ENCODE measurements at places on chromosomes 3 and 15.

DNA sequence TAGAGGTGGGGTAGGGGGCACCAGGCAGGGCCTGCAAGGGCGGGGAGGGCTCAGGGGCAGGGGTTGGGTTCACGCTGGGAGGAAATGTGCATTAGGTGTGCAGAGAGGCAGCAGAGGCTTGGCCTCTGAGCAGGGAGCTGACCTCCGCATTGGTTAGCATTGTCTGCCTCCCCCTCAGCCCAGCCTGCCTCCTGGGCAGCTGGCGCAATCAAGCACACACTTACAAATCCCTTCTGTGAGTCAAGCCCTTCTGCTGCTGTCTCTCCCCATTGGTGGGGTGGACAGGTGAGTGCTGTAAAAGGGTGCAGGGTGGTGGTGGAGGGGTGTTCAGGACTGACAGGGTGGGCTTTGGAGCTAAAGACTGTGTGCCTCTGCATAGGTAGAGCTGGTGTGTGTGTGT is 9.3 kb downstream of the LOXL1 start:
- no peak for DNase-seq

- DNase-seq = no peak
Measured at GRCh38 chr3:127220497-127220896, 27.6 kb downstream of the PRR23E start.

GRCh38 chr3:5787861-5788488 is 600.5 kb downstream of the EDEM1 start:
- no peak for DNase-seq

DNA sequence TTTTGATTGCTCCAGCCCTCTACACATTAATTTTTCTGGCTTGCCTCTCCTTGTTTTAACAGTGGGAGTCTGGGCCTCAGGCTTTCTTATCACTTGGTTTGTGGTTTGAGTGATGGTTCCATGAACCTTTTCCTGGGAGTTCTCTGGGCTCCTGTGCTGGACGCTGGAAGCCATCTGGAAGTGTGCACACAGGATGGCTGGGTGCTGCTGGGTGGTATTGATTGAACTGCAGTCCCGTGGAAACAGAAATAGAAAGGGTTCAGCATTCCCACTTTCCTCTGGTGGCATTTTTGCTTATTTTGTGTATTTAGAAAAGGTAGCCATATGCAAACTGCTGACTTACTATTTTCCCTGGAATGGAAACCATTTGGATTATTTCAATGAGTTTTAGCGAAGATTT is 25.6 kb downstream of the MITF start:
- no peak for DNase-seq

DNA sequence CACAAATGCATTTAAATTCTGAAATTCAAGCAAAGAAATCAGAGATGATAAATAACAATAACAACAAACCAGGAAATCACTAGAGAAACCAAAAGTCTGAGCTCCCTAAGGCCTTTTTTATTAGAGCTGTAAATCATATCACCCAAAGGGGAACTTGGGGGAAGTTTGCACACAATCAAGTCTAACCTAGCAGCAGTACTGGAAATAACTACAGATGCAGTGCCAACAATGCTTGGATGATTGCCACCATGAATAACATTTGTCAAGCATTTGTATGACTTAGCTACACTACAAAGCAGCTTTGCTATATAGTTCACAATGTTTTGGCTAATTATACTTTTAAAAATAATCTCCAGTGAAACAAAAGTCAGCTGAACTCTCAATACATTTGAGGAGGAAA is 27.8 kb downstream of the SHQ1 start:
- DNase-seq = no peak

DNA sequence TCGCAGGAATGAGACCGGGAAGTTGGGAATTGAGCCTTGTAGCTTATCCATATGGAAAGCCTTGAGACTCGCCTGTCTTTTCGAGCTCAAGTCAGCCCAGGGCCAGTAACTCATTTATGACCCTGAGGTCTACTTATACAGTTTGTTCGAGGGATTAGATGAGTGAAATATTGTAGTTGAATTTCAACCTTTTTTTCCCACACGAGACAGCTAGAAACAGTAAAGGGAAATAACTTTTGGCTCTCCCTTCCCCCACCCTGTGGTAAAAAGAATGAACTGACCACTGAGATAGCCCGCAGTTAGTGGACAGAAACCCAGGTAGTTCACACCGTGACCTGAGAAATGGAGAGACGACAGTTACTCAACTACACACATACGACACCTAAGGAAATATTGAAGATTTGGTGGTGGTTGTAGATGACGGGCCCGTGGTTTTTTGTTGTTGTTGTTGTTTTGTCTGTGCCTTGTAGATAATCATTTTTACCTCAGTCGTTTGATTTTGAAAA is 841 bp downstream of the EIF3J start:
- peak; percentile 41 for DNase-seq

DNA sequence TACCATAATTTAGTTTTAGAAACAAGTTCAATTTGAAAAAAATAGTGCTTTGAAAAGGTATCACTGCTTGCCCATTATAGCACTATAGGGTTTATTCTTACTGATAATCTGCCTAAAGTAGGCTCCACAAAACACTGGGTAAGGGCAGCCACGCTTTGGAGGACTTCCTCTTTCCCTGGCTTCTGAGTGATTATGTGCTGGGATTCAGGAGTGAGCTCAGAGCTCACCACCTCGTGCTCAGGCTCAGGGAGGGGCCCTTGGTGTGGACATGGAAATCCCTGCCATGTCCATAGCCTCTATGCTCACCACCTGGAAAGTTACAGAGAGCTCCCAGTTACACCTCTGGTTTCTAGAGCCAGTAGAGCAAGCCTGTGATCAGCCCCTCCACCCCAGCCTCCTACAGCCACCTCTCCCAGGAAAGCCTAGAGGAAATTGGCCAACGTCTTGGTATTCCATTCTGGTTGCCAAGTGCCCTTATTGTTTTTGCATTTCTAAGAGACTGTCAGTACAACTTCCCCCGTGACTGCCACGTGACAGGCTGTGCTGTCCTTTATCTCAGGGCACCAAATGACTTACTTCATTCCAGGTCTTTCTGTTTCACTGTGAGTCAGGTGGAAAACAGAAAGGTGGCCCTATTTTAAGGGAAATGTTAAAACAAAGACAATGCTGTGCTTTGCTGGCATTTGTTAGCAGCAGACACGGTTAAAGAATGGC is 316.0 kb downstream of the RORA start:
- no peak for DNase-seq

DNA sequence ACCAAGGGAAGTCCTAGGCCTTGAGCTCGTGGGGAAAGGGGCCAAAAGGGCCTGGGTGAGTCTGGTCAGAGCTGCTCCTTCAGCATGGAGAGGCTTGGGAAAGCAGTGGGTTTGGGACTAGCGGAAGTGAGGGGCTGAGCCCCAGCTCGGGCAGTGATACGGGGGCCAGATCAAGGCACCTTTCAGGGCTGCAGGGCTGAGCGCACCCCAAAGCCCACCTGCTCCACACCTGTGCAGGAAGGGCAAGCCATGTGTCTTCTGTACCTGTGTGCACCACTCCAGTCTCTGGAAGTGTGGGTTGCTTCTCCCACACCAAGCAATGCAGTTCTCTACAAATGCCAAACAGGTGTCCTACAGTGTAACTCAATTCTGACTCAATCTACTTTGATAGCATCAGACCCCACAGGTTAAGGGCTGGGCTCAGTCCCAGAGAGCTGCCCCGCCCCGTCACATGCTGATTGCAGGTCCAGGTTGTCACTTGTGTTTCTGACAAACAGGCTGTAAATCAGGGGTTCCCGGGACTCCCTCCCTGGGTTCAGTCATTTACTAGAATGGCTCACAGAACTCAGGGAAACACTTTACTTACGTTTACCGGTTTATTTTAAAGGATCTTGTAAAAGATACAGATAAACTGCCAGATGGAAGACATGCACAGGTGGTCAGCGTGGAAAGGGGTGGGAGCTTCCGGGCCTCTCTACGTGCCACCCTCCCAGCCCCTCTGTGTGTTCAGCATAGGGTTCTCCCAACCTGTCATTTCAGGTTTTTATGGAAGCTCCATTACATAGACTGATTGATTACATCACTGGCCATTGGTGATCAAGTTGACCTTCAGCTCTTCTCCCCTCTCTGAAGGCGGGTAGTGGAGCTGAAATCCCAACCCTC is 28.8 kb upstream of the KLF13 start:
- DNase-seq = no peak

DNA sequence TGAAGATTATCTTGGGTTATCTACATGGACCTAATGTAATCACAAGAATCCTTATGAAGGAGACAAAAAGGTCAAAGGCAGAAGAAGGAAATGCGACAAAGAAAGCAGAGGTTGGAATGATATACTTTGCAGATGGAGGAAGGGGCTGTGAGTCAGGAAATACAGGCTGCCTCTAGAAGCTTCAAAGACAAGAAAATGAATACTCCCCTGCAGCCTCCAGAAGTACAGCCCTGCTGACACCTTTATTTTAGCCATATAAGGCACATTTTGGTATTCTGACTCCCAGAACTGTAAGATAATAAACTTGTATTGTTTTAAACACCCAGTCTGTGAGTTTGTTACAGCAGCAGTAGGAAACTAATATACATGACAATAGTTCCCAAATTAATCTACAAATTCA is 58.6 kb downstream of the SIDT1 start:
- DNase-seq = no peak

GRCh38 chr3:133384331-133385027 is 15.4 kb upstream of the BFSP2 start:
- peak; percentile 11 for DNase-seq

DNA sequence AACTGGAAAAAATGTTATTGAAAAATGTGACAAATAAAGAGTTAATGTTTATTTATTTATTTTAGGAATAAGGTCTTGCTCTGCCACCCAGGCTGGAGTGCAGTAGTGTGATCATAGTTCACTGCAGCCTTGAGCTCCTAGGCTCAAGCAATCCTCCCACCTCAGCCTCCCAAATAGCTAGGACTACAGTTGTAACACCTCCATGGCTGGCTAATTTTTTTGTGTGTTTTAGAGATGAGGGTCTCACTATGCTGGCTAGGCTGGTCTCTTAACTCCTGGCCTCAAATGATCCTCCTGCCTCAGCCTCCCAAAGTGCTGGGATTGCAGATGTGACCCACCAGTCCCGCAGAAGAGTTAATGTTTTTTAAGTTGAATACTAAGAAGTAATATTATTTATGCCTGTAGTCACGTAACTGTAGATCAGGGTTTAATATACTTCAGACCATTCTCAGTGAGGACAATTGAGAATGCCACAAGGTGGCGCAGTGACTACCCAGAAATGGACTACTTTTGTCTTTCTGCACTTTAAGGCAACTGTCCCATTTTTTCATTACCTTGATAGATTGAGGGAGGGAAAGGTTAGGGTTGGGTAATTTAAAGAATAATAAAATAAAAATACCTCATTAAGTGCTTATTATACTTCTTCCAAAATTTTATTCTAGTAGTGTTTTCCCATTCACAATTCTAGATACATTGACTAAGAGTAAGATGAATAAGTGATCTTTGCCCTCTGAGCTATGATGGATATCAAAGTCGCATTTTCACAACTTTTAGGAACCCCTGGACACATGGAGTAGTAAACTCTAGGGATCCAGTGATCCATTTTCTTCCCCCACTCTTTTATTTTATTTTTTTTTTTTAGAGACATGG is 6.0 kb downstream of the MUC13 start:
- DNase-seq = peak; percentile 63

DNA sequence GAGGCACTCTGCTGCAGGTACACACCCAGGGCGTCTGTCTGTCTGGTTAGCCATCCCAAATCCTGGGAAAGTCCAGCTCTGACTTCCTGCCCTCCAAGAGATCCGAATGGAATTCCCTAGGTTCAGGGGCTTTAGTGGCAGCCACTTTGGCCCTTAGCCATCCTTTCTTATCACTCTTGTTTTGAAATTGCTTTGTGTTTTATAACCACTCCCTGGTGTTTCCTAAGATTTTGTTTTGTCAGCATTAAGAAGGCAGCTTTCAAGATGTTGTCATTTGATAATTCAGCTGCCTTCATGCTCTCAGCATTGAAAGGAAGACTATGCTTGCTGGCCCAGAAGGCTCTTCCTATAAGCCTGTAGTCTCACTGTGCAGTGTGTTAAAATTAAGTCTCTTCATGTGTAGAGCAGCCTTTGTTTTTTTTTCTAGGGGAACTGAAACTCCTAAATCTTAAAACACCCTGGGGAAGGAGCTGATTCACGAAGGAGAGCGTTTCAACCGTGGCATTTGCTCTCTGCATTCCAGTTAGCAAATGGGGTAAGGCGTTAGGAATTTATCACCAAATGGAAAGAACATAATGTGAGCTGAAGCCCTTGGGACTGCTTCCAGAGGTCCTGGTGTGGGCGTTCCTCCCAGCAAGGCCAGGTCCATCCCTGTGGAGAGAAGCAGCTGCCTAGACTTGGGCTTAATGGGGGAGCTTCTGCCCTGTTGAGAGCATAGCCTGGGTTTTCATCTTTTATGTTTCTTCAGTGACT is 14.2 kb upstream of the CLEC3B start:
- no peak for DNase-seq

Data from CD4-positive, alpha-beta T cell treated with Interferon alpha-2 for 1 hour (primary cell).